ENCODE measurements at places on chromosomes 2 and 18.

GRCh38 chr18:55090564-55091188, 131.4 kb upstream of the CCDC68 start:
- no peak for DNase-seq

- no peak for DNase-seq
These were observed 1.8 kb upstream of the CDK5R2 start for GRCh38 chr2:218957671-218958070.

DNA sequence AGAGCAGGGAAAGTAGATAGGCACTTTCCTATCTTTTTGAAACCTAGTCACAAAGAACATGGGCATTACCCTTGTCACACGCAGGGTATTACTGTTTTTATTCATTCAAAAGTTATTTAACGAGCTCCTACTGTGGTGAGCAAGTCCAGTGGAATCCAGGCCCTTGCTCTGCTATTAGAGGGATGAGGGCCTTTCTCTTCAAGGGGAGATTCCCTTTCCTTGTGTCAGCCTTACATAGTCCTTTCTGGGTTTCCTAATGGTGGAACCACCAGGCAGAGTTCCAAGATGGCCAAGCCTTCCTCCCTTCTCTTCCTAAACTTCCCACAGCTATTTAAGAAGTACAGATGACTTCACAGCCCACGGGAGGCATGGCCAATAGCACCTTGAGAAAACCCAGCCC, 64.6 kb downstream of the SPTBN1 start:
- DNase-seq = no peak

GRCh38 chr2:47096451-47096850, 58.7 kb downstream of the STPG4 start:
- DNase-seq = no peak

- DNase-seq = no peak
These were observed 869.9 kb downstream of the LRP1B start for GRCh38 chr2:141260911-141261310.

- no peak for DNase-seq
These were observed 166.9 kb downstream of the GBX2 start for GRCh38 chr2:236001166-236001828.

- DNase-seq = no peak
These were observed 233.0 kb downstream of the NEDD4L start for GRCh38 chr18:58276789-58277739.

DNA sequence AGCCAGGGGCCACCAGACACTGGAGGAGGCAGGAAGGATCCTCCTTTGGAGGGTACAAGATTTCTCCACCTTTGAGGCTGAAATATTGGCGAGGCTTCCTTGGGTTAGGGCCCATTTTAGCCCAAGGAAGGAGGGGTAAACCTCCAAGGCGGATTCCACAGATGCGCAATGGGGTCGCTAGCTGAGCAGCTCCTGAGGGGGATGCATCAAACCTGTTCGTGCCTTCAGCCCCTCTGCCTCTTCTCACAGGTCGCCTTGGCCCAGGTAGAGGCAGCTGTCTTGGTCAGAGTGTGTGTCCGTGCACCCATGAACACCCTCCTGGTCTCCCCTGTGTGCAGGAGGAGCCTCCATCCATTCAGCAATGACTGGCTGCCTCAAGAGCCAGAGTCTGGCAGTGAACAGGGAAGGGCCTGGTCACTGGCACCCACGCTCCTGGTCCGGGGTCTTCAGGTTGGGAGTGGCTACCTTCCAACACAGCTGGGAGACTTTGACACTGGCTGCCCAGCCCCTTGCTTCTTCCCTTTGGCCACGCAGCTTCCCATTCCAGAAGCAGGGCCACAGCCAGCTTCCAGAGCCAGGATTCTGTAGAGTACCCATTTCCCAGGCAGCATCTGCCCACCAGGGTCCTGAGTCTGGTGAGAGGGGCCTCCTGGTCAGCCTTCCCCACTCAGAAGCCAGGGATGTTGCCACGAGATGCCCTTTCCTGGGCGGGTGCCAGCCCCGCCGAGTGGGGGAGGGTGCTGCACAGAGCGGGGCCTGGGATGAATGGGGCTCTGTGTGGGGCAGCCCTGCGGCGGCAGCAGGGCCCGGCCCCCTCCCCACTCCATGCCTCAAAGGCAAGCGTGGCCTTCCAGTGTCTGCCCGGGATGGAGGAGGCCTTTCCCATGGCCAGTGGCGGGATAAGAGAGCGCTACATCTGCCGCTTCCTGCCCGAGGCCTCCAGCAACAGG, 95.8 kb upstream of the GPC1 start:
- DNase-seq = no peak

- DNase-seq = no peak
These were observed 614.6 kb upstream of the NXPH2 start for GRCh38 chr2:139394801-139395200.

GRCh38 chr2:2876331-2877221, 501.0 kb downstream of the EIPR1 start:
- DNase-seq = no peak

GRCh38 chr2:188395903-188396689, 104.4 kb downstream of the GULP1 start:
- no peak for DNase-seq

DNA sequence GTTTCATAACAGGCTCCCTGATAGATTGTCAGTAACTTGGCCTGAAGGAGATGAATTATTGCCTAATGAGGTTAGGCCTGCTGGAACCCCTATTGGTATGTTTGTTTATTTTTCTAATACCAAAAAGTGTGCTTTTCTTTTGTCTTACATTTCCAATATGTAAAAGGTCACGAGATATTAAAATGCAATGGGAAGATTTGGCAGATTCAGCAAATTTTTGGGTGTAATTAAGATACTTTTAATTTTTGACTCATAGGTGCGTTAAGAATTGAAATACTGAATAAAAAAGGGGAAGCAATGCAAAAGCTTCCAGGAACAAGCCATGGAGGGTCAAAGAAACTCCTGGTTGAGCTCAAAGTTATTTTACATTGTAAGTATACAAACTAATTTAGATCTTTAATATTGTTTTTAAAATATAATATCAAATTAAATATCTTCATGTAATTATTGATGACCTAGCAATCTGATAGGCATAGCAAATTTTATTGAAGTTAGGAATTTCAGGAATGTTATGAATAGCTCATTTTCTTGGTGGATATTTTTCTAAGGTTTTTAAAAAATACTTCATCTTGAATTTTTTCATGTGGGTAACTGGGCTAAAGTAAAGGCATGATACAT, 52.1 kb downstream of the SMCHD1 start:
- DNase-seq = no peak

DNA sequence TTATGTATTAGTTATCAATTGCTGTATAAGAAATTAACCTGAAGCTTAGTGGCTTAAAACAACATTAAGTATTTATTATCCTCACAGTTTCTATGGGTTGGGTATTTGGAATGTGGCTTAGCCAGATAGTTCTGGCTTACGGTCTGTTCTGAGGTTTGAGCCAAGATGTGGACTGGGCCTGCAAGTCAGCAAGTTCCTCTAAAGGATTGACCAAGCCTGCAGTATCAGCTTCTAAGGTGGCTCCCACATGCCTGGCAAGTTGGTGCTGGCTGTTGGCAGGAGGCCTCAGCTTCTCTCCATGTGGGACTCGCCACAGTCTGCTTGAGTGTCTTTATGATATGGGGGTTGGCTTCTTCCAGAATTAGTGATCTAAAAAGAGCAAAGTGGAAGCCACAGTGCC, 45.0 kb upstream of the TCF4 start:
- DNase-seq = no peak

- DNase-seq = peak; percentile 52
These were observed 185.9 kb downstream of the MTX2 start for GRCh38 chr2:176454893-176455815.

DNA sequence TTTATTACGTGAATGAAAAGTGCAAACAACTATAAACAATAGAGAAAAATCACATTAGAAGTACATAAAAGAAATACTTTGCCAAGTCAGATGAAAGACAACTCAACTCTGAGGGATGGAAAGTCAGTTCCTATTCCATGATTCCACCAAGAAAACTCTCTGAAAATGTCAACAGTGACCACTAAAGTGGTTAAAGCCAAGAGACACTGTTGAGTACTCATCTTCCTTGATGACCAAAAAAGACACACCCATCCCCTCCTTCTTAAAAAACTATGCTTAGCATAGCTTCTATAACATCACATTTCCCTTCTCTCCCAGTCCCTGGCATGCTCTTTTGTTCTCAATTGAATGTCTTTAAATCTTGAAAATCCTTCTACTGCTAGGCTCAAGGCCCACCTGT, 160.0 kb downstream of the TCF4 start:
- no peak for DNase-seq

- DNase-seq = no peak
These were observed 450.2 kb downstream of the TSN start for GRCh38 chr2:122205641-122206040.

GRCh38 chr18:7304061-7304370, 73.1 kb downstream of the LRRC30 start:
- no peak for DNase-seq

GRCh38 chr2:174399171-174399570, 3.6 kb downstream of the SCRN3 start:
- DNase-seq = no peak

DNA sequence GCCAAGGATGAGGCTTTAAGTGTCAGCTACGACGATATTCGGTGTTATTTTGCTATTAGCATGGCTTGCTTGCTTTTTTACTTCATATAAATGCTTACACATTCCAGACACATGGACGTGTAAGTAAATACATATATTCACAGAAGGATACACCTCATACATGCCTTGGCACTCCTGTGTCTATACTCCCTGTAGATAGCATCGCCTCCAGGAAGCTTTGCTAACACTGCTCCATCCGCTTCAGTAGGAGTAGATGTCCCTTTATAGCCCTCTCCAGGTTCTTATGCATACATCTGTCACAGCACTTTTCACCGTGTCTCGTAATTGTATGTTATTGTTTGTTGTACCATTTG, 27.5 kb upstream of the KCTD1 start:
- no peak for DNase-seq

- DNase-seq = no peak
These were observed 35.1 kb downstream of the CAPN13 start for GRCh38 chr2:30772021-30772705.

DNA sequence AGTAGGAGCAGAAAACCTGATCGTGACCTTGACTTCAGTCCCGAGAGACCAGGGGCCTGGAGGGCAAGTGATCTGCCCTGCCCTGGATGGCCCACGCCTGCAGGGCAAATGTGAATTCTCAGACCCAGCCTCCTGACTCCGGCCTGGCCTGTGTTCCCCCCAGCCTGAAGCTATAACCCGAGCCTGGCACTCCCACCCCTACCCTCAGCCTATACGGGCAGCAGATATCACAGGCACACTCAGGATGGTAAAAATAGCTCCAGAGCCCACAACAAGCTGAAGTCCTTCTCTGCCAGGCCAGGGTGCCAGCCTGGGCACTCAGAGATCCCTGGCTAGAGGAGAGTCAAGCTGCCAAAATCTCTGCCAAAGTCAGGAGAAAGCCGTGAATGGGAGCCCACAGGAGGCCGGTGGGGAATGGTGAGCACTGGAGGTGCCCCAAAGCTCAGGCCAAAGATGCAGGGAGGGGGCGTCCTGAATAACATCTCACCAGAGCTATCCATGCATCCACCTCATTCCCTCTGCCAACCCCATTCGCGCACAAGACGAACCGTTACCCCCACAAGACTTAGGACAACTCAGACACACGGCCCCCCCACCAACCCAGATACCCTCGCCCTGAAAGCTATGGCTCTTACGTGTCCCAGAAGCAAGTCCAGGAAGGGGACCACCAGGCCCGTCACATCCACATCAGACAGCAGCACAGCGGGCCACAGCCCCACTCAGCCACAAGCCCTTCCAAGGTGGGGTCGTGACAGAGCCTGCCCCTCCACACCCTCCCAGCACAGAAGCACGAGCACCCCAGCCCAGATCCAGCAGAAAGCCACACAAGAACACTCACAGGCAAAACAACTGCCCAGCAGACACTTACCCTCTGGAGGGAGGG, 144.9 kb downstream of the TNS1 start:
- DNase-seq = no peak

DNA sequence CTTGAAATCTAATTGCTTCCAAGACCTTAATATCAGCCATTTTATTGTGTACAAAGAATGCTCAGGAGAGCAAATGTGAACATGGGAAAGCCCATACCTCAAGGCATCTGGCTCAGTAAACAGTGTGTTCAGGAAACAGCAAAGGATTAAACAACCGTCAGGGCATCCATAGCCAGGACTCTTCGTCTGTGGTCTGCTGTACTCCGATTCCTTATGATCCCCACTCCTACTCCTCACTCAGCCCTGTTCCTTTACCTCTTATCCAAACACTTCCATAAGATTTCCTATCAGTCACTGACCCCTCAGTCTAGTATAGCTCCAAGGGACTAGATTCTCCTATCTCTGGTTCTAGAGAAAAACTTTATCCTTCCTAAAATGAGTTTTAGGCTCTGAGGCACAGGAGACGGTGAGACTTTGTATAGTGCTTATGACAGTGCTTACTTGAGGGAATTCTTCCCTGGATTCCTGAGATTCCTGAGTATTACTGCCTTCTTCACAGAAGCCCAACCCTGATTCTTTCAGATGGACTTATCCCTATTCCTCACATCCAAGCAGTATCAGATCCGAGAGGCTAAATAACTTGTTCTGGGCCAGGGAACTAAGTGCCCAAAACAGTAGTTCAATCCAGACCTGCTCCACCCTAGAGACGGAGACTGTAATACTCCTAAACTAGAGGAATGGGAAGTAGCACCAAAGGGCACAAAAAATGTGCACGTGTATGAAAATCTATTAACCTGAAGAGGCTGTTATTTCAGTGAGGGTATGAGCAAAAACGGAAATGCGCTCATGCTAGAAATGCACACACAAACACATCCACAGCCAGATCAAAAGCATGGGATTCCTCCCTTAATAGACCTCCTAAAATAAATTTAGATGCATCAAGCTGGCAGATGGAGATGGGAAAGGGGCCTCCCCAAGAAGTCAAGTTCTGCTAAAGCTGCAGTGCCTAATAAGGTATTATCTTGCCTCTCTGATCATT, 42.1 kb upstream of the SIGLEC15 start:
- DNase-seq = no peak

GRCh38 chr2:19169134-19169768, 189.2 kb downstream of the OSR1 start:
- no peak for DNase-seq

DNA sequence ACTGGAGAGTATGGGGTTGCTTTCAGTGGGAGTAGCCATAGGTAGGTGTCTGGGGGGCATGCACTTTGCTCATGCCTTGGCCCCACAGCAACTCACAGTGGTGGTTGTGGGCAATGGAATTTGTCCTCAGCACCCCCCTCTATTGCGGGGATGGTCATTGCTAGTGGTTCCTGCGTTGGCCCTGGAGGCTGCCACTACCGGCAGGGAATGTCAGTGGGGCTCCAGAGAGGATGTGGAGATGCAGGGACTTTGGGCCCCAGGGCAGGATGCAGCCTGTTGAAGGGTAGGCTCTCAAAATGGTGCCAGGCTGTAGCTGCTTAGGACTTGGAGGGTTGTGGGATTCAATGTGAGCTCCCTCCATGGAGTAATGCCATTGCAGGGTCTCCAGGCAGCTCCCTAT, 125.0 kb downstream of the XRCC5 start:
- DNase-seq = no peak

GRCh38 chr18:38494065-38494464, 928.5 kb upstream of the CELF4 start:
- no peak for DNase-seq

- DNase-seq = no peak
These were observed 4.1 kb downstream of the TRIB2 start for GRCh38 chr2:12720754-12721378.
